ENCODE measurements at places on chromosomes 3 and 15.
A peak's percentile ranks its signal among the peaks of the same experiment; 100 is the strongest.

GRCh38 chr3:5054098-5054497 lies 68.0 kb upstream of the ARL8B start:
- no peak for DNase-seq

- no peak for DNase-seq
Measured at GRCh38 chr3:10232137-10232536, 16.1 kb upstream of the TATDN2 start.

GRCh38 chr15:98875309-98875708 lies 132.3 kb downstream of the PGPEP1L start:
- DNase-seq, result no peak

DNA sequence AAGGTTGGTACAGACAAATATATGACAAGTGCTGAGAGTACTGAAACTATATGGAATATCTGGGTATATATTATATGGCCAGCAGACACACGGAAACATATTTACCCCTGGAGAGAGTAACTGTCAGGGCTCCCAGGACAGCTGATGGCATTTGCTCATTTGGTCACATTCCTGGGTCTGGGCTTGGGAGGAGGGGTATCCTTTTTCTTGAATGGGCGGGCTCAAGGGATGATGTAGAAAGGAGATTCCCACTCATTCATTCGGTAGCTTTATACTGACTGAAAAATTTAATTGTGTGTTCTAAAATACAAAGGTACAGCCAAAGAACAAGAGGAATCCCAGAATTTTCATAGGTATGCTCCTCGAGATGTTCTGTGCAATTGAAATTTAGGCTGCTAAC lies 131.0 kb downstream of the KCNAB1 start:
- DNase-seq, result no peak

- no peak for DNase-seq
Measured at GRCh38 chr15:77247116-77247515, 172.8 kb downstream of the PEAK1 start.

GRCh38 chr3:142723665-142723967 lies 218 bp upstream of the TRPC1 start:
- DNase-seq, result no peak

- DNase-seq, result no peak
Measured at GRCh38 chr15:55564347-55565145, 23.6 kb downstream of the PYGO1 start.

DNA sequence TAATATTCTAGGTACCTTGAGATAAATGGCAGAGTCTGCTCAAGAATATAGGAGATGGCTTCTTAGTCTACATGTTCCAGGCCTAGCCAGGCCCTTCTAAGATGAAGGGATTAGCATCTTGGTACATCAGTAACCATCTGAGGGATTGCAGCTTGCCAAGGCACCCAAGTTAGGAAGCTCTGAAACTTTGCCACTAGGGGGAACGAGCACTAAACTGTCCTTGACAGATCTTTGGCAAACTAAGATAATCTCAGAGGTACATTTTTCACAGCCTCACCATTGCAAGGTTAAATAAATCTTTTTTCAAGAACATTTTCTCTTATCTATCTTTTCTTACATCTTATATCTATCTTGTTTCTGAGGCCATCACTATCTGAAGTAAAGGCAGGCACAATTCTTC lies 351.2 kb downstream of the RAP2B start:
- peak; percentile 14 for DNase-seq

DNA sequence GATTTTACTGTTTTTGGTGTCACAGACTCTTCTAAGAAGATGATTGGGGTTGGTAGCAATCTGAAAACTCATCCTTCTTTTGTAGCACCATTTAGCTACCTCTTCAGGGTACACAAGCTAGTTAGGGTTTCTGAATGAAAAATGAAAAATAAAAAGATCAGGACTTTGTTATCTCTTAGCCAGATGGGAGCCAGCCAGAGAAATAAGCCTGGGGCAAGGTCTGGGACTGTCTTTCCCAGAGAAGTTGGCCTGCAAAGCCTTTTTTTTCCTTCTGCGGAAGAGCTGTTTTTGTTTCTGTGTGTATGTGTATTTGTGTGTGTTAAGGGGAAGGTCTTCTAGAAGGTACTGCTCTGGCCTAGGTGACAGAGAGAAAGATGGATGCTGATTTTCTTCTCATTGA lies 150.7 kb upstream of the AGTR1 start:
- no peak for DNase-seq

- DNase-seq, result no peak
Measured at GRCh38 chr15:52124270-52124880, 11.8 kb upstream of the BCL2L10 start.

DNA sequence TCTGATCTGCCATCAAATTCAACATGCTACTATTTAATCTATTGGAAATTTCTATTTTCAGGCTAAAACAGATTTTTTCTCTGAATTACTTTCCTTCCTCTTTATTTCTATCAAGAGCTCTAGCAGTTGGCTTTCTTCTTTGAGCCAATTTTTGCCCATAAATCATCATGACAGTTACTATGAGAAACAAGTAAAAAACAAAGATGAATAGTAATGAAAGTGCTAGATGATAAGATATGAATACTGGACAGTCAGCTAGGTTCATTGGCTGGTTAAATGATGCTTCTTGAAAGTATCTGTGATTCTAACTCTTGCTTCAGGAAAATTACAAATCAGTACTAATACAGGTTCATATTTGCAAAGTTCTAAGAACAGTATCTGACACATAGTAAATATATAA lies 38.6 kb upstream of the NANOGP8 start:
- DNase-seq, result no peak

DNA sequence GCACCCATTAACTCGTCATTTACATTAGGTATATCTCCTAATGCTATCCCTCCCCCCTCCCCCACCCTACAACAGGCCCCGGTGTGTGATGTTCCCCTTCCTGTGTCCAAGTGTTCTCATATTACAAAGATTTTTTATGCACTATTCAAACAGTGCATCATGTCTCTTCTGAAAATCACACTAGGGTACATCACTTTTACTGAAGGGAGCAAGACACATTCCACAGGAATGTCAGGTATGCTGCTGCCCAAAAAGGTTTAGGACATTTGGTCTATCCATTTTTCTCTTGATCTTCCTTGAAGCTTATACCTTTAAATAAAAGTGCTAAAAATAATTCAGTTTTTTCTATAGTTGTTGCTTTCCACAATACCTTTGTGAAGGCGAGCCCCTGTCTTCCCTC lies 9.2 kb upstream of the EPHA3 start:
- DNase-seq, result no peak

GRCh38 chr15:42921342-42921731 lies 759 bp upstream of the TTBK2 start:
- peak; percentile 26 for DNase-seq

GRCh38 chr3:72848703-72849081 lies 447 bp upstream of the SHQ1 start:
- no peak for DNase-seq

DNA sequence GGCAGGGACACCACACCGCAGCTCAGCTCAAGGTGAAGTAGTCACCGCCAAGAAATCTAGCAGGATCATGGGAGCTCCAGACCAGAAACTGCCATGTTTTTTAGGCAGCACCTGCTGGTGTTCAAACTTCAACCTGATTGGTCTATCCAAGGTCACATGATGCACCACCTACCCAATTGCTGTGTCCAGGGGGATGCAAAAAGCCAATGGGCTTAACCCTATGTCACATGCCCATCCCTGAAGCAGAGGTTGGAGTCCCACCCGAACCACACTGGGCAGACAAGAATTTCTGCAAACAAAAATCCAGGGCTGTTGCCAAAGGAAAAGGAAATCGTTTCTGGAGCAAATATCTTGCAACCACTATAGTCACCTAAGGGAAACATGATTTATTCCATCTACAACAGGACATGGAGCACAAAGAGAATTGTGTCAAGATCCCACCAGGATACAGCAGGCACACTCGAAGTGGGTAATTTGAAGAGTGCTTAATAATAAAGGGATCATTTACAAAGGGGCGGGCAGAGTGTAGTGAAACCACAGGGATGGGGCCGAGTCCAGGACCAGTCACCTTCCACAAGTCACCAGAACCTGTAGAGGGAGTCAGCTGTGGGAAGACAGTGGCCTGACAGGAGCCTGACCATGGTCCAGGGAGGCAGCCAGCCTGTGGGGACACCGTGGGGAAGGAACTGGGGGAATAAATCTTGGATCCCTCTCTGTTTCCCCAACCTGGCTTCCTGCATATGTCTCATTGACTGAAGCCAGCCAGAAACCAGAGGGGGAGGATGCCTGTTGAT lies 34.2 kb upstream of the TSEN2 start:
- peak; percentile 43 for DNase-seq

GRCh38 chr15:72521682-72522081 lies 47.6 kb downstream of the ARIH1 start:
- no peak for DNase-seq

- DNase-seq, result no peak
Measured at GRCh38 chr3:48038971-48039481, 22.8 kb upstream of the MAP4 start.

DNA sequence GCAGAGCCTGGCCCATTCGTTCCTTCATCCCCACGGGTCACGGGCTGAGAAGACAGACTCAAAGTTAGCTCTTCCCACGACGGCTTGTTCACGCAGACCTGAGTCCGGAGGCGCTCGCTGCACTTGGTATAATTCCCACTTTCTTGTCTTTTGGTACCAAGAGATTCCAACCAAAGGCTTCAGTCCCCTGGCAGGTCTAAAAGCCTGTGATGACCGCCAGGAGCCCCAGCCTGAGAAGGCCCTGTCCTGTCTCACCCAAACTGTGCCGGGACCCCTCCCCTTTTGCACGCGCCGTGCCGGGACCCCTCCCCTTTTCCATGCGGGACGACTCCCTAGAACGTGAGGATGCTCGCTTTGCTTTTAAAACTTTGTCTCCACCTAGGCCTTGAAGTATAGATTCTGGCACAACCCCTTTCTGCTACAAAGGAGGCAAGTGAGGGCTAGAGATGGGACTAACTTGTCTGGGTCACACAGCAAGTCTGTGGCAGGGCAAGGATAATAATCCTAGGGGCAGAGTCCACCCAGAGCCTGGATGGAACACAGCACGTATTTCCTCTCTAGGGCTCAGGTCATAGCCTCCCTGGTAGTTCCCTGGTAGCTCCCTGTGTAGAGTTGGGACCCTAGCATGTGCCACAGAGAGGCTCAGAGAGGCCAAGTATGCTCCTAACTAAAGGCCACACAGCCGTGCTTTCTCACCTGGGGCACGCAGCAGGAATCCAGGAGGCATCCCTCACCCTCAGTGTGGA lies 211.3 kb downstream of the XXYLT1 start:
- DNase-seq, result no peak

- DNase-seq, result peak; percentile 6
Measured at GRCh38 chr3:58647381-58648141, 19.0 kb downstream of the FAM3D start.

- DNase-seq, result peak; percentile 92
Measured at GRCh38 chr3:53881691-53882593, at the start of gene ACTR8. Gene ACTR8, minus strand, starts transcription at chr3:53882152. Its CDS starts 51 bp downstream, at chr3:53882101.

DNA sequence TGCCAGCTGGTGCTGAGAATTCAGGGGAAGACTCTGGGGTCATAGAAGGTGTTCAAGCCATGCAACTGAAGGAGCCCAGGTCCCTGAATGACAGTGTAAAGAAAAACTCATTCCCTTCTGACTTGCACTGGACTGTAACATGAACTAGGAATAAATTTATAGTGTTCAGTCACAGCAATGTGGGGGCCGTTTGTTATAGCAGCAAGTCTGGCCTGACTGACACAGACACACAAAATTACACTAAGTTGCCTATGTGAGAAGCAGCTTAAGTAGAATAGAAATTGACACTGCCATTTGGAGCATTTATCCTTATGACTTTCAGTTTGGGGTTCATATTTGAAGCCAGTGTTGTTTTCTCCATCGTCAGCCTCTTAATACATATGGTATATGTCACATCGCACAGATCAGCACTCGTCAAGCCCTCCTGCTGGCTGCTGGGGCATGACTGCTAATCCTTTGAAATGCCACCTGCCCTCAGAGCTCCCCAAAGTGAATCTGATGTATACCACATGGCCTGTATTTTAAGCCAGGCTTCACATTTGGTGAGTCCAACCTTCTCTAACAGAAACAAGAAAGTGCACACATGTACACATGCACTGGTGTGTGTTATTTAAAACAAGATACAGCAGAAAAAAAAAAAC lies 17.1 kb upstream of the HEG1 start:
- no peak for DNase-seq

- no peak for DNase-seq
Measured at GRCh38 chr3:122008166-122008565, 13.9 kb downstream of the ILDR1 start.

- DNase-seq, result peak; percentile 33
Measured at GRCh38 chr15:78075490-78076230, 1.9 kb downstream of the TBC1D2B start.

All from NCI-H1417 (cell line).